ENCODE measurements at places on chromosomes 7 and 10.

DNA sequence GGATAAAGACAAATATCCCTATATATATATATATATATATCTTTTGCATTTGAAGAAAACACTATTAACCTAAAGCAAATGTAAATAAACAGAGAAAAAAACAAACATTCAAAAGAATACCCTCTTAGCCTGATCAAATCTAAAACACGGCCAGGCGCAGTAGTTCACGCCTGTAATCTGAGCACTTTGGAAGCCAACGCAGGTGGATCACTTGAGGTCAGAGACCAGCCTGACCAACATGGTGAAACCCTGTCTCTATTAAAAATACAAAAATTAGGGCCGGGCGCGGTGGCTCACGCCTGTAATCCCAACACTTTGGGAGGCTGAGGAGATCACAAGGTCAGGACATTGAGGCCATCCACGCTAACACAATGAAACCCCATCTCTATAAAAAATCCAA is 9.2 kb downstream of the ANXA7 start:
- DNase-seq, result no peak

- DNase-seq, result peak; percentile 11
Observed at GRCh38 chr10:5844345-5845055, 31.3 kb upstream of the GDI2 start.

- peak; percentile 50 for DNase-seq
Observed at GRCh38 chr7:84637568-84638338, 443.2 kb upstream of the SEMA3A start.

DNA sequence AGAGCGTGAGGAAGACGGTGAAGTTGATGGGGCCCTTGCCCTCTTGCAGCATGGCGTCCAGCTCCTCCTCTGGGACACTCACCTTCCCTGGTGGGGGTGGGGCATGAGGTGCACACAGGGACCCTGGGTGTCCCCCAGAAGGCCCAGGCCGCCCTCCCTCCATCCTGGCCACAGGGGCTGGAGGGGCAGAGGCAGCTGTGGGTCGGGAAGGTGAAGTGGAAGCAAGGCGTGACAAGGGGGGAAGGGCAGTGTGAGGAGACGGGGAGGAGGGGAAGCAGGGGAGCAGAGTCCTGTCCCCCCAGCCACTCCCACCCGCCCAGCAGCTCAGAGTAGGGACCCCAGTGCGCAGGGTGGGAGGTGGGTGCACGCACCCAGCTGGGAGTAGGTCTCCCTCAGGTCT is 791 bp downstream of the MYL7 start:
- no peak for DNase-seq

GRCh38 chr7:129271500-129272355 is 46.9 kb downstream of the AHCYL2 start:
- DNase-seq, result peak; percentile 69

DNA sequence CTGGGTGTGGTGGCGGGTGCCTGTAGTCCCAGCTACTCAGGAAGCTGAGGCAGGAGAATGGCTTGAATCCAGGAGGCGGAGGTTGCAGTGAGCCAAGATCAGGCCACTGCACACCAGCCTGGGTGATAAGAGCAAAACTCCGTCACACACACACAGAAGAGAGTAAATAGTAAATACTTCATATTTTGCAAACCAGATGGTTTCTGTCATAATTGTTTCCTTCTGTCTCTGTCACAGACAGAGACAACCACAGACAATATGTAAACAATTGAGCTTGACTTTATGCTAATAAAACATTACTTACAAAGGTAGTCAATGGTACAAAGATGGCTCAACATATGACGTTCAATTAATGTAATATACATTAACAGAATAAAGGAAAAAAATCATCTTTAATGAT is 83.7 kb downstream of the JMJD1C start:
- DNase-seq, result peak; percentile 57

Measured in fibroblast of villous mesenchyme (primary cell).